Activated CD4-positive, alpha-beta T cell treated with anti-CD3 and anti-CD28 coated beads for 36 hours (primary cell): ENCODE measurements at places on chromosomes 2 and 18. TPM values are rescaled to one million over a fixed set of nuclear protein-coding genes. Genes with fewer than 3 reads are reported as not detected.
A peak's percentile ranks its signal among the peaks of the same experiment; 100 is the strongest.

GRCh38 chr2:98828793-98829371 lies 98.0 kb upstream of the MGAT4A start:
- H3K27me3 ChIP-seq = no peaks in the 10 kb centered on the region
- peak overlapping the region; percentile 32 for H3K27ac ChIP-seq
- H3K4me1 ChIP-seq = peaks cover 36% of the 10 kb centered on the region
- DNase-seq = no peak
- H3K4me3 ChIP-seq = no peak overlapping the region
- no peaks in the 10 kb centered on the region for H3K36me3 ChIP-seq

DNA sequence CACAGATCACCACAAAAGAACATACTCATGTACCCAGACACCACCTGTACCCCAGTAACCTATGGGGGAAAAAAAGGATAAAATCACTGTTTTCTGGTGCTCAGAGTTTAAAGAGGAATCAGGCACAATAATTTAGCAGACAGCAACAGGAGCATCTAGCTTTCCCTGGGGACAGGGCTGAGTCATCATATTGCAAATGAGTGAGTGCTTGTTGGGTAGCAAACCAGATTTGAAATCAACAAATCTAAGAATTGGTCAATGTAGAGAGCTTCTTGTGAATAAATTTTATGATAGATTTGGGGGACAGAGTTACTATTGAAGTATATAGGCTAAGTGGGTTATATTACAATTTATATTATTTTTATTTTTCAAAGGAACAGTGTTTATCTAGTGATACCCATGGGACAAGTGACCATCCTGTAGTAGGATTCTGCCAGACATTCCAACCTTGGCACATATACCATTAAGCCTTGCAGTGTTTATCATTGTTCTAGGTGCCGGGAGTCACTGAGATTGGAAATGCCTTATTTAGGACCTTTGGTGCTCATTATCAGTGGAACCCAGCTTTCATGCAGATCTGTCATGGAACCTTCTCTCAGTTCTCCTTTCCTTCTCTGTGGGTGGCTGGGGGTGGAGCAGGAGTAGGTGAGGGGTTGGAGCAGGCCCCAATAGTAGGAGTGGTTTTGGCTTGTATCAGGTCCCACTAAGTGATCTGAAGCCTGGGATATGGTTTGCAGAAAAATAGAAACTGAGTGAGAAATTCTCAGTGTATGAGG lies 117.2 kb downstream of the CERS6 start:
- H3K4me3 ChIP-seq = no peak overlapping the region
- H3K36me3 ChIP-seq = peaks cover 3% of the 10 kb centered on the region
- H3K4me1 ChIP-seq = peaks cover 14% of the 10 kb centered on the region
- no peaks in the 10 kb centered on the region for H3K27me3 ChIP-seq
- H3K27ac ChIP-seq = no peak overlapping the region

DNA sequence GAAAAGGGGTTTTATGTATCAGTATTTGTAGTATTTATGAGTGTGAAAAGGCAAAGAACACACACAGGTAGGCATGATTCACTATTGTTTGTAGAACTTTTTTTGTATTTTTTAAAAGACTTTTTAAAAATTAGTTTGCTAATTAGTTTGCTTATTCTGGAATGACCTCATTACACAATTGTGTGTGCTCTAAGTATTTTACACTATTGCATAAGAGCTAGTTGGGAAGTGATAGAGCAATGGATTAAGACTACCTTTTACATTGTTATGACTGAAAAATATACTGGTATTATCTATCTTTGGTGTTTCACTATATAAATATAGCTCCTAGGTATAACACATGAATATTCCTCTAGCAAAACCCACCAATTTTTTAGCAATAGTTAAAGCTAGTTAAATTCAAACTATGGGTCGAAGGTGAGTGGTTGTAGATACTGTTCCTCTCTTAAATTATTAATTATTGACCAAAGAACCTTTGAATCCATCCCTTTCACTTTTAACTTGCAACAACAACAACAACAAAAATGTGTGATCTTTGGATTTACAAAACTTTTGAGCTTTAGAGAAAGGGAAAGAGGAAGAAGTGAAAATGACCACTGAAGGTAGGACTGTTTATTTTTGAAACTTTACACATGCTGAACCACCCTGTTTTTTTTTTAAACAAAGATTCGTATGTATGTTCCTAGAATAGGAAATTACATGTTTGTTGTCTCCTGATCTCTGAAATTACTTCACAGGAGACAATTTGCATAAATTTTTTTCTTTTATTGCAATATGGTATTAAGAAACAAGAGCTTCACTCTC lies 18.7 kb downstream of the ITPRID2 start:
- H3K27ac ChIP-seq = no peak overlapping the region
- no peak overlapping the region for H3K4me3 ChIP-seq
- no peaks in the 10 kb centered on the region for H3K27me3 ChIP-seq
- no peak for DNase-seq

DNA sequence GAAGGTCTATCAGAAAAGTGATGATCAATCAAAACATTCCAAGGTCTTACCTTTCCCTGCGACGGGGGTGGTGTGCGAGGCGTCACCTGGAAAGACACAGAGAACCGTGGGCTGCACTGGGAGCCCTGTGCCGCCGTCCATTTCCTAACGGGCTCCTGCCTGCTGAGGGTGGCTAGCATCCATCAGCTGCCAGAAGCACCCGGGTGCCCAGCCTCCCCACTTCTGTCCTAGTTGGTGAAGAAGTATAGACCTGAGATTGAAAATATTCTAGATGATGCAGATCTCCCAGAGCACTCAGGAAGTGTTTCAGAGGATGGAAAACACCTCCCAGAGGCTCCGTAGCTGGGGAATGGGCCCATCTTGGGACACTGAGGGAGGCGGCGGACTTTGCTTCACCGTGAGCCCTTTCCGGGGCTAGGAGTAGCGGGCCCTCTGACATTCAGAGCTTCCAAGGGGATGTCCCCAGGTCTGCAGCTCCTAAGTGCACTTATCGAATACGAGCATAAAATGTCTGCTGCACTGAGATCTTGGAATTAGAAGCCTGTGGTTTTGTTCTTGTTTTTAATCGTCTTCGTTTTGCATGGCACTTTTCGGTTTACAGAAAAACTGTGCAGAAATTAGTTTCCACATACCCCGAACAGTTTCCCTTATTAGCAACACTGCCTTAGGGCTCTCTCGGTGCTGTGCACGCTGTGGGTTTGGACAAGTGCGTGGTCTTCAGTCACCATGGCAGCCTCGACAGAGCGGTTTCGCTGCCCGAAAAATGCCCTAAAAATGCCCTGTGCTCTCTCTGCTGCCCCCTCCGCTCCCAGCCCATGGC lies 143.5 kb downstream of the MBP start:
- H3K36me3 ChIP-seq = no peaks in the 10 kb centered on the region
- no peaks in the 10 kb centered on the region for H3K27me3 ChIP-seq
- H3K4me1 ChIP-seq = no peaks in the 10 kb centered on the region
- H3K4me3 ChIP-seq = no peak overlapping the region
- DNase-seq = no peak

DNA sequence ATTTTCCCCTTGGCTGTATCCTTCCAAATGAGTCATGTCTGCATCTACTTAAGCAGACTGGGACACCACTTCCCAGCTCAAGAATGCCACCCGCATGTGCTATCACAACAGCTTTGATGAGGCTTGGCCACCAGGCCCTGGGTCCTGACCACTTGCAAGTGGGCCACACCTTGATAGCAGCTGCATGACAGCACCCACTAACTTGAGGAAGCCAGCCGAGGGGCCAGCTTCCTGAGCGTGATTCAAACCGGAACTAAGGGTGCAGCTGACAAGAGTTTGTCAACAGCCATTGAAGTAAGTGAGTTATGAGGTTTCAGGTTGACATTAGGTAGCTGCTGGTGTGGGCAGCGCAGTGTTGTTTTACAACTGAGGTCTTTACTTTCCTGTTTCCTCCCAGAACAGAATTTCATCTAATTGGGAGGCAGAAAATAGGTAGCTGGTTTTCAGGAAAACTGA lies 54.4 kb downstream of the EPHA4 start:
- no peak overlapping the region for H3K4me3 ChIP-seq
- no peaks in the 10 kb centered on the region for H3K27me3 ChIP-seq
- peak; percentile 84 for DNase-seq
- no peaks in the 10 kb centered on the region for H3K36me3 ChIP-seq
- no peak overlapping the region for H3K27ac ChIP-seq

- H3K27ac ChIP-seq = no peak overlapping the region
- H3K4me3 ChIP-seq = no peak overlapping the region
- no peaks in the 10 kb centered on the region for H3K27me3 ChIP-seq
- H3K36me3 ChIP-seq = no peaks in the 10 kb centered on the region
- no peaks in the 10 kb centered on the region for H3K4me1 ChIP-seq
Observed at GRCh38 chr18:40210696-40211095, 1744.3 kb upstream of the PIK3C3 start.

GRCh38 chr18:74196220-74197119 lies 48.1 kb downstream of the TIMM21 start:
- H3K27me3 ChIP-seq = peaks cover 3% of the 10 kb centered on the region
- H3K27ac ChIP-seq = no peak overlapping the region

GRCh38 chr2:7929281-7929680 lies 752.6 kb upstream of the ID2 start:
- DNase-seq = no peak
- peak overlapping the region; percentile 49 for H3K27ac ChIP-seq
- no peaks in the 10 kb centered on the region for H3K27me3 ChIP-seq
- H3K4me1 ChIP-seq = peaks cover 35% of the 10 kb centered on the region
- no peak overlapping the region for H3K4me3 ChIP-seq

DNA sequence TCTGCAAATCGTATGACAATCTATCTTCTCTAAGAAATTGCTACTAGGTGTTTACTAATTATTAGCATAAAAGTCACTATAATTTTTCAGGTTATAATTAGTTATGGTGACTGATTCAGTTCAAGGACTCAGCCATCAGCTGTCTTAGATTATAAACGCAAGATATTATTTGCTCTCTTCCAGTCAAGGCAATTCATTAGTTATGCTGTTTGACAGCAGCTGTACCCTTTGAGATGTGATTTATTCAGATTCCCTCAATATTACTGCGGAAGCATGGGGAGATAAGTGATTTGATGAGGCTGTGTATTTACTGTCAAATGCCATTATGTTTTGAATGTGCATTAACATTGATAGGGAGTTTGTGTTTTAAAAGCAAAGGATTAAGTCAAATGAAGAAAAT lies 558.9 kb upstream of the FSIP2 start:
- H3K36me3 ChIP-seq = no peaks in the 10 kb centered on the region
- no peak overlapping the region for H3K4me3 ChIP-seq
- H3K27me3 ChIP-seq = no peaks in the 10 kb centered on the region
- no peaks in the 10 kb centered on the region for H3K4me1 ChIP-seq

- peak overlapping the region; percentile 55 for H3K27ac ChIP-seq
- H3K36me3 ChIP-seq = no peaks in the 10 kb centered on the region
- H3K27me3 ChIP-seq = no peaks in the 10 kb centered on the region
- no peak overlapping the region for H3K4me3 ChIP-seq
- peaks cover 13% of the 10 kb centered on the region for H3K4me1 ChIP-seq
Observed at GRCh38 chr2:3659447-3660432, 1.7 kb downstream of the ALLC start.

GRCh38 chr18:59897321-59897954 lies 2.4 kb upstream of the PMAIP1 start:
- H3K36me3 ChIP-seq = peaks cover 22% of the 10 kb centered on the region
- H3K4me1 ChIP-seq = peaks cover 14% of the 10 kb centered on the region
- H3K27me3 ChIP-seq = no peaks in the 10 kb centered on the region
- H3K4me3 ChIP-seq = no peak overlapping the region

GRCh38 chr2:85032621-85033020 lies 61.7 kb downstream of the KCMF1 start:
- H3K4me1 ChIP-seq = peaks cover 5% of the 10 kb centered on the region
- H3K27ac ChIP-seq = no peak overlapping the region
- H3K4me3 ChIP-seq = no peak overlapping the region
- H3K36me3 ChIP-seq = peaks cover 63% of the 10 kb centered on the region

DNA sequence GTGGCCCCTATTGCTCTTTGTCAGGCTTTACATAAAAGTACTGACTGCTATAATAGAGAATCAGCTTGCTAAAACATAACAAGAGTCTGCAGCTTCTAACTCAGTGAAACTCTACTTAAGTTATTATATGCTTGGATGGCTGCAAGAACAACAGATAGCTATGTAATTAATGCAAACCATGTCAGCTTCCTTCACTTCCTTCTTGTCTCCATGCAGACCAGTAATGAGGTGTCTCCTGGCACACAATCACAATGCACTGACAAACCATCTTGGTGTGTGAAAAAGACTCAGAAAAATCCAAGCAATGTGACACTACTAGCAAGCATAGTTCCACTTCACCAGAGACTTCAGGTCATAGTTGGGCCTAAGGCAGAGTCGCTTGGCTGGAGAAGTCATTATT lies 2068.9 kb upstream of the PIK3C3 start:
- no peaks in the 10 kb centered on the region for H3K27me3 ChIP-seq
- H3K4me3 ChIP-seq = no peak overlapping the region
- H3K4me1 ChIP-seq = no peaks in the 10 kb centered on the region
- H3K36me3 ChIP-seq = no peaks in the 10 kb centered on the region
- no peak for DNase-seq

- no peaks in the 10 kb centered on the region for H3K4me1 ChIP-seq
- no peaks in the 10 kb centered on the region for H3K36me3 ChIP-seq
- H3K4me3 ChIP-seq = no peak overlapping the region
- DNase-seq = no peak
- no peak overlapping the region for H3K27ac ChIP-seq
Observed at GRCh38 chr2:200146501-200146900, 160.0 kb upstream of the SPATS2L start.

DNA sequence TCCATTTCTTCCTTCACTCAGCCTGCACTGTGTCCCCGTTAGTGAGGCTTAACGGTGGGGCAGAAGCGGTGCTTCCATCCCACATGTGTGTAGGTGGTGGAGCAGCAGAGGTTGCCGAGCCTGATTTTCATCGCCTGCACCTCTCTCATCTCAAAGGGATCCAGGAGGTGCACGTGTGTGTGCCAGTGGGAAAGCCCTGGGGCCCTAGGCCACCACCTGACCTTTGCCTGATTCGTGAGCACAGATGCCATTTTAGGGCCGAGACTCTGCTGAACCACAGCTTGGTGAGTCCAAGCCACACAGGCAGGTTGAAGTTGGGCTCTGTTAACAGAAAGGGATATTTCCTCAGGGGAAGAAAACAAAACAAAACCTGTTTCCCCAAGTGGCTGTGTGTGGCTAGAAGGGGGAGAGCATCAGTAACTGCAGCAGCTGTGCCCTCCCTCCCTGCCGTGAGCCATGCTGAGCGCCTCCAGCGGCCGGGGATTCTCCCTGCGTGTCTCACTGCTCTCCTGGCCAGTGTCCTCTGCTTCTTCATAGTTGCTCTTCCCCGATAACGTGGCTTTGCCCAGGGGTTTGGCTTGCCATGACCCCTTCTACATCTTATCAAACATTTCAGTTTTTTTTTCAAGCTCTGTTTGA lies 81.5 kb downstream of the MAPRE2 start:
- H3K36me3 ChIP-seq = peaks cover 26% of the 10 kb centered on the region
- peak; percentile 66 for DNase-seq
- H3K27me3 ChIP-seq = no peaks in the 10 kb centered on the region
- peak overlapping the region; percentile 25 for H3K4me3 ChIP-seq
- H3K27ac ChIP-seq = peak overlapping the region; percentile 59
- peaks cover 17% of the 10 kb centered on the region for H3K4me1 ChIP-seq

- H3K4me3 ChIP-seq = no peak overlapping the region
- H3K27ac ChIP-seq = no peak overlapping the region
- H3K27me3 ChIP-seq = peaks cover 13% of the 10 kb centered on the region
- H3K36me3 ChIP-seq = no peaks in the 10 kb centered on the region
- H3K4me1 ChIP-seq = no peaks in the 10 kb centered on the region
- DNase-seq = no peak
Observed at GRCh38 chr2:41736105-41736567, 311.7 kb upstream of the PKDCC start.

Gene SLC5A7
- total RNA-seq = not detected

Gene PAX8
- total RNA-seq = 2.1 TPM

Gene MYO1B
- total RNA-seq = 29.7 TPM

Gene LMAN2L
- total RNA-seq = 4.8 TPM

Gene DYNAP
- total RNA-seq = not detected

Gene CNOT9
- total RNA-seq = 100 TPM

Gene DSG3
- total RNA-seq = not detected

Gene SCN1A
- total RNA-seq = not detected

Gene EVX2
- not detected for total RNA-seq

Gene SLC9A2
- total RNA-seq = 0.07 TPM
